ENCODE measurements at places on chromosomes 2 and 18.

DNA sequence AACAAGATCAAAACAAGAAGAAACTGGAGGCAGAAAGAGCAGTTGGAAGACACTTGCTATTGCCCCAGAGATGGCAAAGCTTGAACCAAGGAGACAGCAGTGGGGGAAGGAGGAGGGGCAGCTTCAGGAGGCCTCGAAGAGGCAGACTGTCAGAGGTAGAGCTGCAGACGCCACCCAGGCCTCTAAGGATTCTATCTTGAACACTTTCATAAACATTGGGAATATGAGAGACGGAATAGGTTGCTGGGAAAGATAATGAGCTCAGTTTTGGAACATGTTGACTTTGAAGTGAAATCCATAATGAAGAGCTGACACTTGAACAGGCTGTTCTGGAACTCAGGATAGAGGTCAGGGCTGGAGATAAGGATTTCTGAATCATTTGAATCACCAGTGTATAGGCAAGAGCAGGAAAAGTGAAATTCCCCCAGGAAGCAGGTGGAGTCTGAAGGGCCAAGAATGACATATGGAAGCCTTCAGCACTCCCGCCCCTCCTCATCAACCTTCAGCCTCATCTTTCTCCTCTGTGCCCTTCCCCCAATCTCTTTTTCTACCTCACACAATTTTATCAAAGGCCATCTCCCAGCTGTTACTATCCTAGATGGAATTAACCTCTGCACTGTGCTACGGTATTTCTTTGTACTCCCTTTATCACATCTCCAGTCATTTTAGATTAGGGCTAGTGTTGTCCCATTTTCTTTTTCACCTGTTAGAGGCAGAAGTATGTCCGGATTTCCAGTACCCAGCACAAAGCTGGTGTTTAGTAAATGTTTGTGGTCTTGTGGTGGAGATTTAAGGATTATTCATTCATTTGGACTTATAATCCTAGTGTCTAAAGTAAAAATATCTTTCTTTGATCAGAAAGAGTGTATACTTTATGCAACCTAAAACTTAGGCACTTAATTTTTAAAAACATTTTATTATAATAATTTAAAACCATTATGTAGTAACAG, 47.5 kb upstream of the RTN4 start:
- no peak for DNase-seq

GRCh38 chr2:8548065-8548618, 133.7 kb upstream of the ID2 start:
- DNase-seq: no peak

GRCh38 chr2:175015340-175015739, 10.2 kb upstream of the CHN1 start:
- no peak for DNase-seq

GRCh38 chr2:103003750-103004260, 242.0 kb downstream of the TMEM182 start:
- DNase-seq: no peak

DNA sequence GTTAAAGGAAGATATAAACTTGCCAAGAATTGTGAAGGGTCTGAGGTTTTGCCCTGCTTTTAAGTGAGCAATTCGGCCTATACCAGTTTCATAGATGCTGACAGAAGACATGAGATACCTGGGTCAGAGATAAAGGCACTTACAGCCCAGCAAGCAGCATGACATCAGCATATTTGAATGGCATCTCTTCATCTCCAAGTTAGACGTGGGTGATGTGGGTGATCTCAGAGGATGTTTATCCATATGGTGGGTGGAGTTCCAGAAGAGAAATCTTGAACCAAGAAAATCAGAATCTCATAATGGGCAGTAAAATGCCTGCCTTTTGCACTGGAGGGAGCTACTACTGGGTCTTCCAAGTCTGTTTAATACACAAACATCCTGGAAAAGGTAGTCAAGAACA, 44.7 kb downstream of the GYPC start:
- no peak for DNase-seq

DNA sequence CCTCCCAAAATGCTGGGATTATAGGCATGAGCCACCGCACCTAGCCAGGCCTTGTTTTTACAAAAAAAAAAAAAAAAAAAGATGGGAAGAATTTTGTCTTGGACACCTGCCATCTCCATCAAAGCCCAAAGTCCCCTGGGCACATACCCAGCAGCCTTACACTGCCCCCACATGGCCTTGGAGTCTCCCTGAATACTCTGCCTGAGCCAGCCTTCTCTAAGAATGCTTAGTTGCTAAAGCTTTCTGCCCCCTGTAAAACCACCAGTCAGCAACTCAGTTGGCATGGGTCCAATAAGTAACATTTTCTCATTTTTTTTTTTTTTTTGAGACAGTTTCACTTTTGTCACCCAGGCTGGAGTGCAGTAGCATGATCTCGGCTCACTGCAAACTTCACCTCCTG, 40.6 kb downstream of the SPC25 start:
- no peak for DNase-seq

GRCh38 chr2:20930928-20931327, 108.0 kb upstream of the LDAH start:
- peak; percentile 84 for DNase-seq

GRCh38 chr2:160044728-160045127, 17.7 kb downstream of the PLA2R1 start:
- DNase-seq: no peak

- DNase-seq: peak; percentile 27
Observed at GRCh38 chr18:41077076-41077475, 878.0 kb upstream of the PIK3C3 start.

GRCh38 chr2:9655441-9656269, 24.9 kb upstream of the YWHAQ start:
- peak; percentile 92 for DNase-seq

Measured in mammary epithelial cell (primary cell).